CD4-positive, alpha-beta memory T cell (primary cell): ENCODE measurements at places on chromosomes 3 and 15. TPM values are rescaled to one million over a fixed set of nuclear protein-coding genes. Genes with fewer than 3 reads are reported as not detected.

CGGBP1 gene
- total RNA-seq, result 142 TPM

MESD gene
- 43.3 TPM for total RNA-seq

USP50 gene
- not detected for total RNA-seq

- no peak for DNase-seq
These were observed 101.5 kb upstream of the CPNE4 start for GRCh38 chr3:132136334-132136716.
